ENCODE measurements at places on chromosomes 16 and 17.

DNA sequence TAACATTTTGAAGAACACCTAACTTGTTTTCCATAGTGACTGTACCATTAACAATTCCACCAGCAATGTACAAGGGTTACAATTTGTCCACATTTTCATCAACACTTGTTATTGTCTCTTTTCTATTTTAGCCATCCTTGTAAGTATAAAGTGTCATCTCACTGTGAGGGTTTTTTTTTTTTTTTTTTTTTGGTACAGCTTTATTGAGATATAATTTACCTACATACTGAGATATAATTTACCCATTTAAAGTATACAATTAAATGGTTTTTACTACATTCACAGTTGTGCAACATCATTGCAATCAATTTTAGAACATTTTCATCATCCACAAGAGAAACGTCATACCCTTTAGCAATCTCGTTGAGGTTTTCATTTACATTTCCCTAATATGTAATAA lies 17.9 kb upstream of the TMIGD1 start:
- DNase-seq: no peak

GRCh38 chr16:88569614-88569984 lies 604 bp upstream of the ZC3H18 start:
- no peak for DNase-seq

- DNase-seq: no peak
Observed at GRCh38 chr16:57039148-57039812, 49.9 kb downstream of the NLRC5 start.

- DNase-seq: no peak
Observed at GRCh38 chr16:51376080-51376479, 225.0 kb upstream of the SALL1 start.

DNA sequence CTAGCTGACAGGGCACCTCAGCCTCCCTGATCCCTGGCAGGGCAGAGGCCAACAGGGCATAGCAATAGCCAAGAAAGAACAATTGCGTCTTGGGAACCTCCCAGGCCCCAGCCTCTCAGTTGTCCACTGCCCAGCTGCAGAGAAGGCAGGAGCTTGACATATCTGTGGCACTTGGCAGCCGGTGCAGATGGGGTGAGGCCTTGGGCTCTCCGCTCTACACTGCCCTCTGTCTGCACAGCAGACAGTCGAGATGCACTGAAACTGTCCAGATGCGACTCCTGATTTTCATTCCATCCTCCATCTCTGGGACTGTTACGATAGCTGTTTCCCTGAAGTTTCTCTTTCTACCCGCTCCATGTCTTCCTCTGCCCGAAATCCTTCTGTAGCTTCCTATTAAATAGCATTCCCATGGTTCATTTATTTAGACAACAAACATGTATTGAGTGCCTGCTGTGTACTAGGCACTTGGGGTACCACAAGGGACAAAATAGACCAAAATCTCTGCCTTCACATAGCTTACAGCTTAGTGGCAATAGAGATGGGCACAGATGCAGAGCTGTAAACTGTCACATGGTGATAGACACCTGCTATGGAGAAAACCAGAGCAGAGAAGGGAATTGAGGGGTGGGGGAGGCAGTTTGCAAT lies 3.3 kb downstream of the POLR3E start:
- DNase-seq: peak; percentile 38

DNA sequence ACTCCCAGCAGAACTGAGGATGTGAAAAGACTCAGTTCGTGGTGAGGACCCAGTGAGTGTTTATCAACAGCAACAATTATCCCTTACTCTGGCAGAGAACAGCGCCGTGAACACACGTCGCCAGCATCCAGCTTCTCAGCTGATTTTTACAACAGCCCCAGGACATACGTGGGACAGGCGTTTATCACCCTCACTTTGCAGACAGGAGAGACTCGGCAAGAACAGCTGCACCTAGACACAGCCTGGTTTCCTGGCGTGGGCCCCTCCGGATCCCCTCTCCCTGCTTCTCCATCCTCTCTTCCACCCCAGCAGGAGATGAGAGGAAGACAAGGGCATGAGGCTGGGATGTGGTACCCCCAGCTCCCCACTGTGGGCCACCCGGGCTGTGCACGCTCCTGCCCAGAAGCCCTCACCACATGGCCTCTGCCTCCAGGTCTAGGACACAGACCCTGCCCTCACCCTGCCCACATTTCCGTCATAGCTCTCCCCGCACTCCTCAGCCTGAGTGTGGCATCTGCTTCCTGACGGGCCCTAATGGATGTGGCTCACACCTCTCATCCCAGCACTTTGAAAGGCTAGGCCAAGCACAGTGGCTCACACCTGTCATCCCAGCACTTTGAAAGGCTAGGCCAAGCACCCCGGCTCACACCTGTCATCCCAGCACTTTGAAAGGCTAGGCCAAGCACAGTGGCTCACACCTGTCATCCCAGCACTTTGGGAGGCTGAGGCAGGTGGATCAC lies 17.5 kb downstream of the ABR start:
- no peak for DNase-seq

- DNase-seq: no peak
Observed at GRCh38 chr17:80492343-80493136, 16.1 kb upstream of the NPTX1 start.
